ENCODE measurements at places on chromosomes 5 and 9. TPM values are rescaled to one million over a fixed set of nuclear protein-coding genes. Genes with fewer than 3 reads are reported as not detected.

The CENPK gene
- total RNA-seq: 0.99 TPM

DNA sequence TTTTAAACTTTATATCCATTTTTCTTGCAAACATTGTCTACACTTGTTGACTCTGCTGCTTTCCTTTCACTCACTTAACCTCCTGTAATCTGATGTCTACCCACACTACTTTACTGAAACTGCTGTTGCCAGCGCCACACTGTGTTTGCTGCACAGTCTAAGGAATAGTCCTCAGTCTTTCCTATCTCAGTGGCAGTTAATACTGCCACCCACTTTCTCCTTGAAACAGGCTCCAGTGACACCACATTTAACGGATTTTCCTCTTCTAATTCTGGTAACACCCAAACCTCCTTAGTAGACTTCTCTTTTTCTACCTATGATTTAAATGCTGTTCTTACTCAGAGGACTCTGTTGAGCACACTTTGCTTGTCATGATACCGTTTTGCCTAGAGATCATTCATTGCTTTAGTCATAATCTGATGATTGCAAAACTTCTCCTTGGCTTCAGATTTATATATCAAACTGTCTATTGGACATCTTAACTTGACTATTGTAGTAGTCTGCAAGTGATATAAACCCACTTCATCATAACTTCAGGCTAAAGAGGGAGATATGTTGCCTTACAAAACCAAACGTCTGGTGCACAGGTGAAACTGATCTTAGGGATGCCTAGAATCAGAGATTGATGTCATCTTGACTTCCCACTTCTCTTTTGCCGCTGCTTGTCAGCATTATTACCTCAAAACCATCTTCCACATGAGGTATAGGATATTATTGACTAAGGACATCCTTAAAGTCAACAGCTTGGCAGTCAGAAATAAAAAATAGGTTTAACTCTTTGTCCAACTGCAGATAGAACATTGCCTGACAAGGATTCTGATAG, 94.1 kb downstream of the CDC42SE2 start:
- no peak for DNase-seq

GRCh38 chr5:140992828-140993227, 26.6 kb downstream of the PCDHAC2 start:
- DNase-seq: no peak

- no peak for DNase-seq
These were observed 49.9 kb downstream of the FGF18 start for GRCh38 chr5:171469326-171469725.

DNA sequence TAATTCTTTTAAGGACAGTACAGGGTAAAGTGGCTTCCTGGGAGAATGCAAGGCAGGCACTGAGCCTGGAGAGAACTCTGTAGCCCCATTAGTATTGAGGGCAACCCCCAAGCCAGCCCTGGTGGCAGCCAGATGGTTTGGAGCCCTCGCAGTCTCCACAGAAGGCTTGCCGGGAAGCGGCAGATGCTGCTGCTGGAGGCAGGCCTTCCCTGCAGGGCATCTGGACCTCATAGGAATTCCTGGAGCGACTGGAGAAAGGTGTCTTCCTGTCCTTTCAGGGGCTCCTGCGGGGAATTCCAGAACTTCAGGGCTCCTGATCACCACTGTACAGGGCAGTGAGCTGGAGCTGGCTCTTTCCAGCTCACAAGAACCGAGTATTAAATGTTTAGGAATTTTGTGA, 167.5 kb downstream of the INSYN2B start:
- no peak for DNase-seq

The NSMF gene
- 10.2 TPM for total RNA-seq

DNA sequence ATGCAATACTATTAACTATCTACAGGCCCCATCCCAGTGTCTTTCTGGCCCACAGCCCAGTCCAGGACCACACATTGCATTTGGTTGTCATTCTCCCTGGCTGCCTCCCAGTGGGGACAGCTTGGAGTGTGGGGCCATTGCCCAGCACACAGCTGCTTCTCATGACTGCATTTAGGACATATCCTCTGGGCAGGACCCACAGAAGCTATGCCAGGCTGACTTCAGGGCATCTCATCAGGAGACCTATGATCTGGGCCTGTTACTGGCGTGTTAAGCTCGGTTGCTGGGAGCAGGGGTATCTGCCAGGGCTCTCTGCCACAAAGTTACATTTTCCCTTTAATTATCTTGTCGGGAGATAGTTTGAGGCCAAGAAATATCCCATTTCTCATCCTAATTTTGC, 32.1 kb upstream of the CLPTM1L start:
- no peak for DNase-seq

The IQGAP2 gene
- 7.8 TPM for total RNA-seq

DNA sequence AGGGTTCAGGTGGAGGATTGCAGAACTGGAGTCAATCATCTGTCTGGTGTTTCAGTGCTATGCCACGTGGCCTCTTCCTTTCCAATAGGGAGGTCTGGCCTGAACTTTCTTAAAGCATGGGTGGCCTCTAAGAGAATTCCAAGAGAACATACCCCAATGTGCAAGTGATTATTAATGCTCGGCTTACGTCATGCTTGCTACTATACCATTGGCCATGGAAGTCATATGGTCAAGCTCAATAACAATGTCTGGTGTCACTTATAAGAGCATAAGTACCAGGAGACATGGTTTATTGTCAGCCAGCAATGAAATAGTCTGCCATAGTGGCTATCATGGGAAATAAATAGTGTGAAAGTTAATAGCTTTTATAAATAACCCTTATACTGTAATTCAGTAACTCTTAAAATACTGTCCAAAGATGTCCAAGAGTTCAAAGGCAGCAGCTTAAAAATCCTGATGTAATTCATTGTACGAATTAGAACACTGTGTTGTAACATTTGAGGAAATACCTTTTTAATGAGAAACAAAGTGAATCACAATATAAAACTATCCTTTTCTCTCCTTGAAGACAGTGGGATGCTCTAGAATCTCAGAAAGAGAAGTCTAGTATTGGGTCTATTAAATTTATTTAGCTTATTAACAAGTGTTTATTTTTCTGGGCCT, 355.4 kb upstream of the PRR16 start:
- no peak for DNase-seq

Data from left ventricle myocardium superior (tissue), 1 donor.